Stimulated activated CD4-positive, alpha-beta T cell treated with anti-CD3 and anti-CD28 coated beads, Interleukin-12 subunit alpha, Interleukin-12 subunit beta, amount 100 ng/mL, for 4 hours (primary cell): ENCODE measurements at places on chromosomes 2 and 18.

DNA sequence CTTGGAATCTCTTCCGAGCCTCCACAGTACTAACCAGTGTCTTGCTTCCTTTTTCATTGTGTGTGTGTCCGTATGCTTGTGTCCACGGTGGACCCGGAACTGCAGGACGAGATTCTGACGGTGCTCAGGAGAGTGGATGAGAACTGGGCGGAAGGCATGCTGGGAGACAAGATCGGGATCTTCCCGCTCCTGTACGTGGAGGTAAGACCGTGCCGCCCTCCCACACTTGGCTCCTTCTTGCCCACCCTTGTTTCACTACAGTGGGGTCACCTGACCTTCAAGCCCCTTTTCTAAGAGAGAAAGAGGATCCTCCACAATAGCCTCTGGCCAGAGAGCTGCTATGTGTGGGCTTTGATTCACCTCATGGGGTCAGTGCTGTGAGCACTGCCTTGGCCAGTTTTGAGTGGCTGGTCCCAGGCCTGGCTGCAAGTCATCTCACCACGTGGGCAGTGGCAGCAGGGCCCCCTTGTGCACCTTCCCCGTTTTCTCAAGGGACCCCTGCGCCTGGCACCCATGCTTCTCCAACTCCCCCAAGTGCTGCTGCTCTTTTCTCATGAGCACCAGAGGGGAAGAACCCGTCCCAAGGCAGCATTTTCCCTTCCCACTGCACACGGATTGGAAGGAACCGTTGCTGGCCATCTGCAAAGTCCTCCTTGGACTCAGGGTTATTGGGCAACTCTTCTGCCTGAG, 242.1 kb downstream of the SEPTIN10 start:
- no peak for DNase-seq

- DNase-seq = no peak
Measured at GRCh38 chr2:145930318-145930717, 1410.4 kb upstream of the ZEB2 start.

DNA sequence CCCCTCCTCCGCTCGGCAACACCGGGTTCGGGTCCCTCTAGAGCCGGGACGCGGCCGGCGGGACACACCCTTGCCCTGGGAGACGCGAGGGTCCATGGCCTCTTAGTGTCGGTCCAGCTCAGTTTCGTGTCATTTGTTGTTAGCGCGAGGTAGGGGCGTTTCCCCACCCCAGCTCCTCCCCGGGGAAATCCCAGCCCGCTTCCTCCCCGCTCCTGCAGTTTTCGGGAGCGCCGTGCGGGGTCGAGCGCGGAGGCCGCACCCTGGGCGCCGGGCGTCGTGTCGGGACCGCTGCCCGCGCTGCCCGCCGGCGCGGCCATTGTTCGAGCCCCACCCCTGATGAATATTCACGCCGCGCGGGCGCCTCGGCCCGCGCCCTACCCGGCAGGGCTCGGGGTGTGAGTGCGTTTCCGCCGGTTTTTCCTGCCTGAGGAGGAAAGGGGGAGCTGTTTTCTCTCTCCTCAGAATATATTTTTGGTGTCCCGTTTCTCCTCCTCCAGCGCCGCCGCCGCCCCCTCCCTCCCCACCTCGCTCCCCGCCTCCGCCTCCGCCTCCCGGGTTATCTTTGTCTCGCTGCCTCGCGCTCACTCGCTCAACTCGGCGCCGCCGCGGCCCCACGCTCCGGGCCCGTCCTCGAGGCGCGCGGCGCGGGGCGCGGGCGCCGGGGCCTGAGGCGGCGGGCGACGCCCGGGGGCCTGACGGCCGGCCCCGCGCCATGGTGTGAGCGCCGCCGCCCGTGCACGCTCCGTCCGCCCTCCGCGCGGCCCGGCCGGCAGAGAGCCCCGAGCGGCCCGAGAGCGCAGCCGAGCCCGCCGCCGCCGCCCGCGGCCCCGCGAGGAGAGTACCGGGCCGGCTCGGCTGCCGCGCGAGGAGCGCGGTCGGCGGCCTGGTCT, at the start of gene MAP4K4:
Gene MAP4K4, plus strand, starts transcription at position 584 of the 890 bp plus-strand sequence. CDS start 374 bp downstream, outside the sequence.
- DNase-seq = peak; percentile 75

GRCh38 chr2:21104030-21104660, 19.6 kb upstream of the TDRD15 start:
- no peak for DNase-seq

GRCh38 chr2:23446916-23447315, 61.9 kb downstream of the KLHL29 start:
- DNase-seq = no peak

DNA sequence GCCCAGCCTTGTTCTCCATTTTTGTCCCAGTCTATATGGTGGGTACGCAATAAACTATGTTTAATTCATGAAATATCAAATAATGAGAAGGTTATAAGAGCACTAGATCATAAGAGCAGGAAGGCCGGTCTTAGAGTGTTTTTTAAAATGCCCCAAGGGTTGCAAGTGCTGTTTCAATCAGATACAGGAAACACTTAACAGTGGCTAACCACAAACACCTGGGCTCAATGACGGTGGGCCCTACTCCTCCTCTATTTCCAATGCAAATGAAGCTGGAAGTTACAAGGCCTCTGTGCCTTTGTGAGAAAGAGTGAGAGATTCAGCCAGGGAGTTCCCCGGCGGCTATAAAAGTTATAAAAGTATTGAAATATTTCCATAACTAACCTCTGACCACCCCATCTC, 18.9 kb upstream of the WDR33 start:
- DNase-seq = peak; percentile 31

DNA sequence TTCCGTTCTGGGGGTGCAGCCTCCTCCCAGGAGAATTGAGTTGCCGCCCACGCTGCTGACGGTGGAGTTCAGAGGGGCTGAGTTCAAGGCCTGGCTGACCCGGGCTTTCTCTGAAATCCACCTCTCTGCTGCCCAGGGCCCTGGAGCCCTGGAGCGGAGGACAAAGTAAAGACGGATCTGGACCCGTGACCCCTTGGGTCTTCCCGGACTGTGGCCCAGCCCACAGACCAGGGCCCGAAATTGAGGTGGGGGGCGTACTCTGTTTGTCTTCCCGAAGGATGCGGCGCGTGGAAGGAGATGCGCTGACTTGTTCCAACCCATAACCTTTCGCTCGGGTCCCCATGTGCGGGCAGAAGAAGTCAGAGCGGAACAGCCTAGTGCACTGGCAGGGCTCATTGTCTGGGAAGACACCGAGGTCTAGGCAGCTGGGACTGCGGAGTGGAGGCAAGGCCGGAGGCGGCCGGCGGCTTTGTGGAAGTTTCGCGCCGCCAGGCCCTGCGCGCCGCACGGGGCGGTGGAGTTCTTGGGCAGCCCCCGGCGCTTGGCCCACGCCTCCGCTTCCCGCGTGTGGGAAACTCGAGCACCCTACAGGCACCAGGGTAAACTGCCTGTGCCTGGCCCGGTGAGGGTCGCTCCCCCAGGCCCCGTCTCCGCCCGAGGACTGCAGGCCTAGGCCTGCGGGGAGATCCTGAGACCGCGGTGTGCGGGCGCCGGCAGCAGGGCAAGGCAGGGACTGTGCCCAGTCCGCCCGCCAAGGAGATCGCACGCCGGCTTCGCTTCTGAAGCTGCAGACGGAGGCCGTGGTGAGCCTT, 9.8 kb downstream of the POU3F3 start:
- DNase-seq = no peak

- DNase-seq = no peak
Measured at GRCh38 chr2:126674075-126674744, 18.3 kb downstream of the GYPC start.

- DNase-seq = peak; percentile 72
Measured at GRCh38 chr2:97806738-97807618, 93.6 kb downstream of the ZAP70 start.

- no peak for DNase-seq
Measured at GRCh38 chr2:85867121-85867520, 21.7 kb downstream of the ST3GAL5 start.

GRCh38 chr2:8430628-8431027, 251.2 kb upstream of the ID2 start:
- no peak for DNase-seq

DNA sequence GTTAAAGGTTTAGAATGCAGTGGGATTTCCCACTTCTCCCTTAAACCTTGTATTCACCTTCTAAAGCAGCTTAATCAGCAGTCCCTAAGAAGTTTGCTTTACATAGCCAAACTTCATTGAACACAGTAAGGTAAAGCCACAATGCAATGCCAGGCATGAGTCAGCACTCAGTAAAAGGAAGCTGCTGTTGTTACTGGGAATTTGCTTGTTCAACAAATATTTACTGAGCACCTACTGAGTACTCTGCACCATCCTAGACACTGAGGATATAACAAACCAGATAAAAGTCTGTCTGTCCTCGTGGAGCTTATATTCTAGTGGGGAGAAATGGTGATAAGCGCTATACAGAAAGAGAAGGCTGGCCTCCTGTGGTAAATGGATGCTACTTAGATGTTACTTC, 162.7 kb downstream of the PKP4 start:
- DNase-seq = no peak
